ENCODE measurements at places on chromosomes 1 and 21.

- no peak for DNase-seq
These were observed 245.7 kb upstream of the RGS18 start for GRCh38 chr1:191912517-191912916.

- DNase-seq = no peak
These were observed 1.5 kb downstream of the EPRS1 start for GRCh38 chr1:220044678-220045355.

DNA sequence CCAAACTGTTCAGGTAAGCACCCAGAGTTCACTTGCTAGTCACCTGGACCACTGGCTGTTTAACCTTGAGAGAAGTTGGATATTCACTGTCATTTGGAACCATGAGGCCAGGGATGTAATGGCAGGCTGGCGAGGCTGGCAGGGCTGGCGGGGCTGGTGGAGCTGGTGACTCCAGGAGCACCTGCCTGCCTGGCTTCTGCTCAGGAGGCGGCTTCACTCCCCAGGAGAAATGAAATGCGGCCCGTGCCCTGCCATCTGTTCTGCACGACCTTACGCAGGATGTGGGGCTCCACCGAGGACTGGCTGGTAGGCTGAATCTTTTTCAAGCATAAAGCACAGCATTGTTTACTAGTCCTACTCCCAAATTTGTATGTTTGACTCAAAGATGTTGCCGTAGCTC lies 22.7 kb upstream of the MX1 start:
- DNase-seq = no peak

- no peak for DNase-seq
These were observed 27.8 kb upstream of the TINAGL1 start for GRCh38 chr1:31548534-31548906.

GRCh38 chr1:155130272-155131006 lies 2.8 kb downstream of the EFNA1 start:
- DNase-seq = no peak

DNA sequence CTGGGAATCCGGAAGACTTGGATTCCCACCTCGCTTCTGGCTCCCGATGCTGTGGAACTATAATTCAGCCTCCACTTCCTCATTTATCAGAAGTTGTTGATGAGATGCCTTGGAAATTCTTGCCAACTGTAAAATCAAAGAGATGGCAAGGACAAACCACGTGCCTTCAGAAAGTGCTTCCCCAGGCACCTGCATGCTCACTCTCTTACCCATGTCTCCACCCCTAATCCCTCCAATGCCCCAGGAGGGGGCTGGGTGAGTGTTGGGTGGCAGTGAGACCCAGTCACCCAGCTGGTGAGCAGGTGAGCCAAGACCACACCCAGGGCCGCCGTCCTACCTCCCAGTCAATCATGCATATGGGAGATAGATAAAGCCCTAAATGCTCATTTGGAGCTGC lies 160.8 kb downstream of the PSMG1 start:
- DNase-seq = no peak

DNA sequence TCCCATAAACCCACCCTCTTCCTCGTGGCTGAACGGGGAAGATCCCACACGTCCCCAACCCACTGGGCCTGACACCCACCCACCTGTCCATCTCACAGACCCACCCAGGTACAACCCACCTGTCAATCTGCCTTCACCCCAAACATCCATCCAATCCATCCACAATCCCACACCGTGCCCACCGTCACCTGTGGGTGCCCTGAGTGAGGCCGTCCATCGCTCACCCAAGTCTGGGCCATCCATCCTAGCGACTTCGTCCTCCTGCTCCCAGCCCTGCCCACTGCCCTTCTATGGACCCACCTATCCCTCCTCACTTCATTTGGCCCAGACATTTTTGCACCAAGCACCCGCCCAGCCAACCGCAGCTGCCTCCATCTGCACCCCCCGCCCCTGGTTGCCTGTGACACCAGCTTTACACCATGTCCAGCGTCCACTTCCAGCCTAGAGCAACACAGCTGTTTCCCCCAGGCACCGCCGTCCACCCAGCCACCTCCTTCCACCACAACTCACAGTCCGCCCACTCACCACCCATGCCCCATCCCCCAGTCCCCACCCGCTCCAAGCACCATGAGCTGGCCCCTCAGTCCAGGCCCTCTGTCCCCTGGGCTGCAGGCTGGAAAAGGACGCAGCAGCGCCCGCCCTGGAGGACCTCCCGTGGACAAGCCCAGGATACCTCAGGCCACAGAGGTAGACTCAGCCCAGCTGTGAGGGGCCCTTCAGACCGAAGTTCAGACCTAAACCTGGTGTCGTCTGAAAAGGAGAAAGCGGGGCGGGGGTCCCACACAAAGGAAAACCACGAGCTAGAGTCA lies 7.7 kb downstream of the TTLL10 start:
- no peak for DNase-seq

DNA sequence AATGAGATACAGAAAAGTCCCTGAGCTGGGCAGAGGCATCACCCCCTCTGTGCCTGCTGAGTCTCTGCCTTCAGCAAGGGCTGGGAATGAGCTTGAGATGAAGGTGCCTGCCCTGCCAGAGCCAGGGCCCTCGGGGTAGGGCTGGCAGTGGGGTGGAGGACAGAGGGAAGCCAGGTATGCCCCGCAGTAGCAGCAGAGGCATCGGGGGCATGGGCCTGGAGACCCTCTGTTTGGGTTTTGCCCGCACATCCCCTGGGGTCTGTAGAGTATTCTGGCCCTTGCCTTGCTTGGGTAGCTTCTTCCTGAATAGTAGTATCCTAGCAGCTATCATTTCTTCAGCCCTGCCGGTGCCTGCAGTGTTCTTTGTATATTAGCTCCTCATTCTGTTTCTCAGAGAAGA lies 33.0 kb downstream of the QSOX1 start:
- no peak for DNase-seq

DNA sequence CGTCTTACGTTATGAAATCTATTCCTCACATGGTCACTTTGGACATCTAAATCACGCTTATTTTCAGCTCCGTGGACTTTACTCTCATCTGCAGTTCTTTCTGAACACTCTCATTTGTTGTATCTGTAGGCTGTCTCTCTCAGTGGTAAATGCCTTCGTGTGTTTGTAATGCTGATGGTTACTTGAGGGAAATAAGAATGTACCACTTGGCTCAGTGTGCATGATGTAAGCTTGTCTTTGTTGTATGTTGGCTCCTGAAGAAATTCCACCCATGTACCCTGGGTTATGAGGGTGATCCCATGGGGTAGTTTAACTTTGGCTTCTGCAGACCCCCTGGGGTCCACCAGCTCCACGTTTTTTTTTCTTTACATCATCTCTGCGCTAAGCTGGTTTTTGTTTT lies 378.4 kb downstream of the SETD4 start:
- no peak for DNase-seq

GRCh38 chr1:200681231-200681630 lies 11.5 kb upstream of the DDX59 start:
- no peak for DNase-seq

- DNase-seq = no peak
These were observed 59.9 kb upstream of the QSOX1 start for GRCh38 chr1:180094705-180095295.

GRCh38 chr1:162177126-162177525 lies 107.6 kb downstream of the NOS1AP start:
- DNase-seq = no peak

GRCh38 chr1:27395441-27396195 lies 3.2 kb downstream of the GPR3 start:
- DNase-seq = peak; percentile 77

- DNase-seq = no peak
These were observed 257.2 kb downstream of the LRRC7 start for GRCh38 chr1:69824932-69825331.

DNA sequence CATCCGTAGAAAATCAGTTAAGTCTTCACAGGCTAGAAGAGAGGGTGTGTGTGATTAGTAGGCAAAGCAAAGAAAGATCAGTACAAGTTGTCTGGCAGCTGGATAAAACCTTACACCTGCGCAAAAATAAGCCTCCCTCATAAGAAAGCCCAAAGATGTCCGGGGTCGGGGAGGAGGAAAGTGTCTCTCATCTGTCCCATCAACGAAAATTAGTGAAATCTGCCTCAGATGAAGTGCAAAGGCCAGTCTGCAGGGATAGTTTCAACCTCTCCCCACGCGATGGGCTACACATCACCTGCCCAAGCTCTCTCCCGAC lies 333.9 kb downstream of the SRGAP2C start:
- DNase-seq = no peak

DNA sequence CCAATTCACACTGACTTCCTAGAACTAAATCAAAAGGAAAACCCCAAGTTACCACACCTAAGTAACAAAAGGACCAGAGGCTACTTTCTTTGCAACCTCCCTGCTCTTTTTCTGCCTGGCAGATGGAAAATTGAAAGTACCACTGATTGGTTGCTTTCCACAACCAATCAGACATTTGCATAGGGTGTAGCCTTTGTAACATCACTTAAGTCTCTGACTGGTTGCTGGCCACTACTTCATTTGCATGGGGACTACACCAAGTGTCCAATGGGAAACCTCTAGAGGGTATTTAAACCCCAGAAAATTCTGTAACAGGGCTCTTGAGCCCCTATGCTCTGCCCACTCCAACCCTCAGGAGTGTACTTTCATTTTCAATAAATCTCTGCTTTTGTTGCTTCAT lies 365.0 kb downstream of the LTN1 start:
- no peak for DNase-seq

- DNase-seq = no peak
These were observed 17.9 kb upstream of the ZNF436 start for GRCh38 chr1:23387494-23387893.

DNA sequence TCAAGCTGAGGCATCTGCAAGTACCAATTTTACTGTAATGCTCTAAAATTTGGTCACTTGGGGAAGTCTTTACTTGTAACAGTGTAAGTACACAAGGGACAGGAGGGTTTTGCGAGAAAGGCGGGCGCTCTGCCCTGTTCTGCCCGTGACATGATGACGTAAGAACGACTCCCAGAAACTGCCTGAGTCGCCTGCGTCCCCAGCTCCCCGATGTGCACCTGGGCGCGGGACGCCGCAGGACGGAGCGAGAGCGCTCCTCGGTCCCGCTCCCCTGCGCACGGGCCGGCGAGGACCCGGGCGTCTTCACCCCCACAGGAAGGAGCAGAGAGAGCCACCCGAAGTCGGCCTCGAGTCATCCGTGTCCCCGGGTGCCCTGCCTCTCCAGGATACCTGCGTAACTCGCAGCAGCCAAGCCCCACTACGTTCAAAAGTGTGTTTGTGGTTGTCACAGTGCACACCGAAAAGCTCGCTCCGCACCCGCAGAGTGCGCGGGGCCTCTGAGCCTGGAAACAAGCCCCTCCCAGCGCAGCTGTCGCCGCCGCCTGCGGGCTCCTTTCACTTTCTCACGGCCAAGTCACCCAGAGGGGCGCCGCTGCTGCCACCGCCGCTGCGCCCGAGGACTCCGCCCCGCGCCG lies 3.3 kb upstream of the ZBTB18 start:
- DNase-seq = no peak

- no peak for DNase-seq
These were observed 56.3 kb downstream of the CASZ1 start for GRCh38 chr1:10740123-10740522.

Data from stimulated activated CD4-positive, alpha-beta T cell treated with anti-CD3 and anti-CD28 coated beads, Interleukin-4, amount 100 ng/mL, for 1 hour (primary cell).